ENCODE measurements at places on chromosomes 3 and 15.

- peak; percentile 22 for DNase-seq
Observed at GRCh38 chr3:124886168-124887056, 753 bp downstream of the ITGB5 start.

DNA sequence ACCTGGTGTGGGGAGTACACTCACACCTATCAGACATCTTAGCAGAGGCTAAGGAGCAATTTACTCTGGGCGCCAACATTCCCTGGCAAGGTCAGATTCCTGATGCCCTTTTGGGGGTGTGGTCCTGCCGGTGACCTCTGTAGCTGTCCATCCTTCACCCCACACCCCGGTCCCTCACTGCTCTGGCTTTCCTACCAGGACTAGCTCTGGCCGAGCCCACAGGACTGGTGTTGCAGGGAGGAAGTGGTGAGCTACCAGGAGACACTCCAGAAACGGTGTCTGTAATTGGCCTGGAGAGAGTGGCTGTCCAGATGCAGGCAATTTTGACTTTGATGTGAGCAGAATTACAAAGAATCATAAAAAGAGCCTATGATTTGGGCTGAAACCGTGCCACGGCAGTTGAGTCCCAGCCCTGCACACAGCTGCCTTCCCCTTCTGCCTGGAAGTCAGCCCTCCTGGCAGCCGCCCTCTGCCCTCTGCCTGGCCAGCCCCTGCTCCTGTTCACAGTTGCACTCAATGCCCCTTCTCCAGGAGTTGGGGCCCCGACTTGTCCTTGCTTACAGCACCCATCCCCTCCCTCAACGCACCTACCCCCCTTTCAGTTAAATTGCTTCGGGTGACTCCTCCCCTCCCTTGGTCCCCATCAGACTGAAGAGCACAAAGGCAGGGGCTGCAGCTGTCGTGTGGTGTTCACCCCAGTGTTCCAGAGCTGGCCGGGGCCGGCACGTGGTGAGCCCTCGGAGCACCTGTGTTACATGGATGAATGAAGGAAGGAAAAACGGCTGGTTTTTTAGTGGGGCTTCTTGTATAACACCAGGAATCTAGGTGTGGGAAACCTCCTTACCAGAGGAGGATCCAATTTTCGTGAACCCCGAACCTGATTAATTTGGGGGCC is 80.2 kb upstream of the TPM1 start:
- no peak for DNase-seq

- peak; percentile 60 for DNase-seq
Observed at GRCh38 chr3:33717616-33717865, 513 bp downstream of the CLASP2 start.

DNA sequence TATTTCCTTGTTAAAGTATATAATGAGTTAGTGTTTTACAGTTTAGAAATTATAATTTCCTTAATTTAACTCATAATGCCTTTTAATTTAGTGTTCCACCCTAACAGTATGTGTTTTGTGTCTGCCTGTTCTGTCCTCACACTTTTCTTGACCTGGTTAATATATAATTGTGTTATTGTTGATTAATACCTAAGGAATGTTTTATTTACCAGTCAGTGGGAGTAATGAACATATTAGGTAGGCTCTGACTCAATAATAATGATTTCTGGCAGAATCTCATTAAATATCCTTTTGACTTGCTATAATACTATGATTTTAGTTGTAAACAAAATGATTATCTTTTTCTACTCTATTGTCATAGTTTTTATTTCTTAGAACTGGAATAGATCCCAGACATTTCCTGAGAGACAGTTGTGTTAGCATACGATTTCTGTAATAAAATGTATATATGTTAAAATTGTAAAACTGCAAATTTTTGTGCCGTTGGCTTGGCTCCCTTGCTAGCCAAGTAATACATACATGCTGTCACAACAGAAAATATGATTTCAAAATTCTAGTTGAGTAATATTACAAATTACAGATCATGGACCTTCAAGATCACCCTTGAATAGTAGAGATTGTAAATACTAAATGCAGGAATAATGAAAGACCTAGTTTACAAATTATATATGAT is 51.9 kb downstream of the RASA2 start:
- DNase-seq, result no peak
